IgD-negative memory B cell (primary cell): ENCODE measurements at places on chromosomes 11 and 22. TPM values are rescaled to one million over a fixed set of nuclear protein-coding genes. Genes with fewer than 3 reads are reported as not detected.

GP1BB gene
- polyA plus RNA-seq = 2.0 TPM

CUL5 gene
- 44.9 TPM for polyA plus RNA-seq

CCDC89 gene
- not detected for polyA plus RNA-seq

FOLR3 gene
- not detected for polyA plus RNA-seq

UPK2 gene
- polyA plus RNA-seq = not detected

TRIM49 gene
- polyA plus RNA-seq = not detected

RTN4R gene
- polyA plus RNA-seq = not detected

OR8D4 gene
- not detected for polyA plus RNA-seq

HOATZ gene
- polyA plus RNA-seq = not detected

RAB38 gene
- polyA plus RNA-seq = not detected

ELFN2 gene
- polyA plus RNA-seq = not detected

CBLIF gene
- polyA plus RNA-seq = not detected
